ENCODE measurements at places on chromosomes 7 and 10.

GRCh38 chr10:22460101-22460500, 114.8 kb downstream of the SPAG6 start:
- no peak for DNase-seq

- no peak for DNase-seq
Observed at GRCh38 chr10:75602341-75602740, 170.9 kb downstream of the LRMDA start.

- no peak for DNase-seq
Observed at GRCh38 chr10:130040351-130040750, 70.3 kb downstream of the C10orf143 start.

DNA sequence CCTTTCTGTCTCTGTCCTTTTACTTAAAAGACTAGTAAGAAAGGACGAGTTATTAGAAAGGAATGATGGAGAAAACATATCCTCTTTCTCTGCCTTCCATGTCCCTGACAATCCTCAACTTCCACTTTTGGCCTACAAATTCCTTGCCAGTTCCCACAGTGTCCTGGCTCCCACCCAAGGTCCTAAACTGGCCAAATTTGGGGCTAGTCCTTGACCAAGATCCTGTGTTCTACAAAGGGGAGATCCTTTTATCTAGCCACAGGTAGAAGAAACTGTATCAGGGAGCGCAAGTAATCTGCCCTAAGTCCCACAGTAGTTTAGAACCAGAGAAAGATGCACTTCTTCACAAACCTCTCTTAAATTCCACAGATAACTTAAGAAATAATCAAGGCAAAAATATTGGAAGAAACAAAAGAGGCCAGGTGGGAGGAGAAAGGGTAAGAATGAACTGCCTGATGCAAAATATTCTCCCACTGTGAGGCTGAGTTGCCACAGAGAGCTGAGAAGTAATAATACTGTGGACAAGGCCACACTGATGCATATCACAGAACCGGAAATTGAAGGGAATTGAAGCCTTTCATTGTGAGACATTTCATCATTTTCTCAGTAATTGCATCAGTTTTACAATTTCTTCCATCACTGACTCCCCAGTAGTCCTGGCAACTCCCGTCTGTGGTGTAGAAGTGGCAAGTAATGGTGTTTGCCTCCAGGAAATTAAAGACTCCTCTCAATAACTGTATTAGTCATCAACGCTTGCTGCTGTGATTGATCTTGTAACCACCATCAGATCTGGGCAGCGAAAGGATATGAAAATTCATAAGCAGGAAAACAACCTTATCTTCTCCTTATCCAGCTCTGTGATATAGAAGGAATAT, 47.2 kb downstream of the DNAJC12 start:
- DNase-seq = no peak

DNA sequence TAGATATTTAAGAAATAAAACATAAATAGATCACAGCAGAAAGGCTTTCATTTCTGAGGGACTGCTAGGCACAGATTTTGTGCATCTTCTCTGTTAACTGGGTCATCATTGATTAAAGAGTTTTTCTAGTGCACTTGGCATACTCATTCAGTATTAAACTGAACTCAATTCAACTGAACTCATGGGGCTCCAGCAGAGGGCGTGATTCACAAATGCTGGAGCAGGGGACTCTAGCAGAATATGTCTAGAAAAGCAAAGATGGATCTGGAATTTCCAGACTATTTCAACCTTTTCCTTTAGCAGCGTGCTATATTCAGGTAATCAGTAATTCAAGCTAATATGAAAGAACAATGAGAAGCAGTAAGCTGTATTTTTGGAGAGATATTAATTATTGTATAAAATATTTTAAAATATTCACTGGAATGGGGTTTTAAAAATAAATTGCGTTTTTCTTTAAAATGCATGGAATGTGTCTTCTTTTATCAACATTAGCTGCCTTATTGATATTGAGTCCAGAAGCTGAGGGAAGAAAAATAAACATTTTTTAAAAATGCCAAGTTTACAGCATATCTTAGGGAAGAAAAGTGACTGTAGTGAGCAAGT, 296.8 kb upstream of the CACNA2D1 start:
- DNase-seq = no peak

- no peak for DNase-seq
Observed at GRCh38 chr10:123148414-123149161, 652 bp downstream of the HMX2 start.

GRCh38 chr7:34036972-34037792, 131.8 kb downstream of the BMPER start:
- DNase-seq = no peak

DNA sequence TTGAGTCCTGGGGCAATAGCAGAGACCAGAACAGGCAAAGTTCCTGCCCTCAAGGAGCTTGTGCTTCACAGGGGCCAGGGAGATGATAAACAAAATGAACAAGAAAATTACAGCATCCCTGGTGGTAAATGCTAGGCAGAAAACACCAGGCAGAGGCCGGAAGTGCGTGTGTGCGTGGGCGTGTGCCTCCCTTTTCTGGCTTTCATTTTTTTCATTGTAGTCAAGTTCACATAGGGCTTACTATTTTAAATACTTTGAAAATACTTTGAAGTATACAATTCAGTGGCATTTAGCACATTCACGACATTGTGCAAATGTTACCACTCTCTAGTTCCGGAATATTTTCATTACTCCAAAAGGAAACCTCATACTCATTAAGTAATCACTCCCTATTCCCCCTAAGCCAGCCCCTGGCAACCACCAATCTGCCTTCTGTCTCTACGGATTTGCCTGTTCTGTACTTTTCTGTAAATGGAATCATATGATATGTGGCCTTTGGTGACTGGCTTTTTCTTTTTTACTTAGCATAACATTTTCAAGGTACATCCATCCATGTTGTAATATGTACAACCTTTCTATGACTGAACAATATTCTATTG, 88.1 kb upstream of the PDCD4 start:
- DNase-seq = no peak

DNA sequence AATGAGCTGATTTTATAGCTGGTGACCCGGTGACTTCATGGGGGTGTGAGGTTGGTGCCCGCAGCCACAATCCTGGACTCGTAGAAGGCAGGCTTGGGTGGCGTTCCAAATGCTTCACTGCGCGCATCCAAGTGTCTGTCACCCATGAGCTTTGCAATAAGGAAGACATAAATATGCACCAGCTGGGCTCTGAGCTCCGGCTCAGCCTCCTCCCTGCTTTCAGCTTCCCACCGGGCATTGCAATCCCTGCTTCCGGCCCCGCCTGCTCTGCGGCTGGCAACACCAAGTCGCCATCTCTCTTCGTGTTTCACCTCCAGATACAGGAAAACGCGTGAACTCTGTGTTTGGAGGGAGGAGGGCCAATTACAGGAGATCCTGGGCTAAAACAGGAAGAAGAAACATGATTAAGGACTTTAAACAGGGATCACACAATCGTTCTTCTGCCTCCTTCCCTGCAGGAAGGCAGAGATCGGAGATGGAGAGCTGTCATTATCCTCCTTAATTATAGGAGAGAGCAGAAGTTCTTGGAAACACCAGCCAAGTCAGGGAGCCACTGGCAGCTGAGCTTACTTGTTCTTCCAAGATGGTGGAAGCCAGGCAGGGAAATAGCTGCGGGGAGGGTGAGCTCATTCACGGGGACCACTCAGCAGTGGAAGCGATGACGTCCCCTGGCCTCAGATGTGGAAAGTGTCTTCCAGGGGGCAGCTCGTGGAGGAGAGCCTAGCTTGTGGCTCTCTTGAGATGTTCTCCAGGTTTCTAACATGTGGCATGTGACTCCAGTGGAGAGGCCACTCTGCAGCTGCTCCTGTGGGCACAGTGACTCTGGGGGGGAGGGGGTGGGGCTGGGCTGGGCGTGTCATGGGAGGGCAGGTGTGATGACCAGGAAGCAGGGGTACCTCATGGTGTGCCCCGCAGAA, 134.9 kb downstream of the CAMK1D start:
- DNase-seq = peak; percentile 66

- DNase-seq = no peak
Observed at GRCh38 chr7:95470452-95470851, 15.3 kb upstream of the ASB4 start.

GRCh38 chr10:113997428-113997827, 46.2 kb upstream of the ADRB1 start:
- DNase-seq = no peak

DNA sequence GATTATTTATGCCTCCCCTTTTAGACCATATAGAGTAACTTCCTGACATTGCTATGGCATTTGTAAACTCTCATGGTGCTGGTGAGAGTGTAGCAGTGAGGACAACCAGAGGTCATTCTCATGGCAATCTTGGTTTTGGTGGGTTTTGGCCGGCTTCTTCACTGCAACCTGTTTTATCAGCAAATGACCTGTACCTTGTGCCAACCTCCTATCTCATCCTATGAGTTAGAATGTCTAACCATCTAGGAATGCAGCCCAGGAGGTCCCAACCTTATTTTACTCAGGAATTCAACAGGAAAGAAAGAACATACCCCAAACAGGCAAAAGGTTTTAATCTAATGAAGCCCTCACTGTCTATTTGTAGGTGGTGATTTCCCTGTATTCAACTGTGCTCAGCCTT, 205.4 kb upstream of the YAE1 start:
- no peak for DNase-seq

DNA sequence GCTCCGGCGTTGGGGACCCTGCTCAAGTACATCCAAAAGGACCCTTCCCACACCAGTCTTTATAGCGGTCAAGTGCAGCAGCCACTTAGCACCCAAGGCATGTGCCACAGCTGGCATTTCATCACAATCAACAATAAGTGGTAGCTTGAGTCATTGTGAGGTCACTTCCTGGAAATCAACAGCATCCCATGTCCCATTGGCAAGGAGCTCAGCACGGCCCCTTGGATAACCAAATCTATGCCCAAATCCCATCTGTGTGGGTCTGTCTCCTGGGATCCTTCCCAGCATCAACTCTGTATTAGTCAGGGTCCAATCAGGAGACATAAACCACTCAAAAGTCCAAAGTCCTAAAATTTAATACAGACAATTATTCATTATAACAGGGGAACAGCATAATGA, 27.1 kb downstream of the MDH2 start:
- DNase-seq = no peak

GRCh38 chr7:95536656-95537311, 51.0 kb downstream of the ASB4 start:
- DNase-seq = no peak

DNA sequence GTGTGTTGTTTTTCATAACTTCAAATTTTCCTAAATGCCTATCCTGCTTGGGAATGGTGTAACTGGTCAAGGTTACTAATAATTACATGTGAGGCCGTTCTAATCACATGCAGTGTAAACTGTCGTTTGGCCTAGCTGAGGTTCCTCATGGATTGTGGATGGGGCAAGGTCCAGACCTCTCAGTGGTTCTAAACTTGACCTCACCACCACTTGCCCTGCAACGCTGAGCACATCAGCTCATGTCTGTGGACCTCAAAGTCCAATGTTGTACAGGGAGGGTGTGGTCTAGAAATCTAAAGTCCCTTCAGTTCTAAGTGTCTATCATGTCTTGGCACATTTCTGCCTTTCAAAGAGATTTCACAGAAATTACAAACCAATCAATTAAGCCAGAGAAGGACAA, 15.6 kb downstream of the RBP3 start:
- no peak for DNase-seq

DNA sequence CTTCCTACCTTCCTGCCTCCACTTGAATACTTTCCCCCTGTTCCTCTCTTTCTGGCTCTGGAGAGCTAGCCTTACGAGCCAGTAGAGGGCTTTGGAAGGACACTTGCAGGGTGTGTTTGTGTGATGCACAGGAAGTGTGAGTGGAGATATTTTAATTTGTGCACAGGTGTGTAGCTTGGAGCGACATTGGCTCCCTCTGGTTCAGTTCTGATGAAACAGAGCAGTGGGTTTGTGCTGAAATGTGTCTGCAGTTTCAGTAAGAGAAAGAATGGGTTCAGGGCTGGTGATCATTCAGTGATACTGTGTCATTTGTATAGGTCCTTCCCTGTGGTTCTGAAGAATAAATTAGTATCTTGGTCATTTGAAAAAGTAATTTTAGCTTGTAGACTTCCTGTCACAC, 86.9 kb downstream of the SND1 start:
- DNase-seq = no peak

- DNase-seq = no peak
Observed at GRCh38 chr10:71842422-71842821, 8.6 kb downstream of the PSAP start.

- no peak for DNase-seq
Observed at GRCh38 chr10:110500515-110500905, 2.8 kb downstream of the DUSP5 start.

GRCh38 chr10:28601012-28601411, 68.1 kb downstream of the WAC start:
- no peak for DNase-seq

- DNase-seq = peak; percentile 58
Observed at GRCh38 chr10:118531105-118531852, 64.2 kb downstream of the PRLHR start.

GRCh38 chr7:117470777-117471176, 9.0 kb upstream of the CFTR start:
- DNase-seq = no peak

DNA sequence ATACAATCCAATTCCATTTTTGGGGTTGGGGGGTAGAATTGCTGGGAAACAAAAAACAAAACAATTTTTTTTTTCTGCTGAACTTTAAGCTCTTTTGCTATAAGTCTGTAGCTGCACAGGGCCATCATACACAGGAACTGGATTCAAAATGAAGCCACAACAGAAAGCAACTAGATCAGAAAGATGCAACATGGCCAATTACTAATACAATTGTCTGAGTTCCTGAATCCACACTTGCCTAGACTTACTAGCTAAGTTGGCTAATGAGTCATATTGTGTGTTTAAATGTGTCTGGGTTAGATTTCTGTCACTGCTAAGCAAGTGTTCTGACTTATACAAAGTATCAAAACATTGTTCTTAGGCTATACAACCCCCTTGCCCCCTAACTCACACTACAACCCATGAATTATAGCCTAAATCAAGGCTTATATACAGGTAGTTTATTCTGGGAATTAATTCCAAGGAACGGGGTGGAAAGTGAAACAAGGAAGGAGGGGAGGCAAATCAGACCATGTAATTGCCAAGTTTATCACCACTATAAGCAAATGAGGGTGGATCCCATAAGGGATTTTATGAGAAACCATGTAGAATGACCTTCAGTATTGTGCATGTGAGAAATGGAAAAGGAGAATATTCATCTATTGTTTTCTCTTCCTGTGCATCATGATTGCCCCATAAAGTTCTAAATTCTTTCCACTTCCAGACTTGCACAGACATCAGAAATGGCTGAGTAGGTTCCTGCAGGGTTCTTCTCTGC, 337.9 kb upstream of the SORCS1 start:
- DNase-seq = no peak

DNA sequence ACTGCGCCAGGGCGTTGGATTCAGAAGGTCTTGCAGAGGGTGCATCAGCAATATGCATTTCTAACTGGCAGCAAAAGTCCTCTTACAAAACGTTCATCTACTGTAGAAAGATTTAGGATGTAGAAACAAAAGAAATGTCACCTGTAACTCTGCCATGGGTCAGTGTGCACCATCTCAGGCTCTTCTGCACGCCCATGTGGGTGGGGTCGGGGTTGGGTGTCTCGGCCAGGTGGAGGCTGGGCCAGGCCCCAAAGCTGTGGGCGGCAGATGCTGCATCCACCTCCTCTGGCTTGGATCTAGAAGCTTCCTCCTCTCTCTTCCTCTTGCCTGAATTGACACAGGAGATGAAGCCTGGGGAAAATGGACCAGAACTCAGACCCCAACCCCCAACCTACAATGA, 111.3 kb upstream of the PPP2R2D start:
- no peak for DNase-seq
